ENCODE measurements at places on chromosomes 2 and 18.

DNA sequence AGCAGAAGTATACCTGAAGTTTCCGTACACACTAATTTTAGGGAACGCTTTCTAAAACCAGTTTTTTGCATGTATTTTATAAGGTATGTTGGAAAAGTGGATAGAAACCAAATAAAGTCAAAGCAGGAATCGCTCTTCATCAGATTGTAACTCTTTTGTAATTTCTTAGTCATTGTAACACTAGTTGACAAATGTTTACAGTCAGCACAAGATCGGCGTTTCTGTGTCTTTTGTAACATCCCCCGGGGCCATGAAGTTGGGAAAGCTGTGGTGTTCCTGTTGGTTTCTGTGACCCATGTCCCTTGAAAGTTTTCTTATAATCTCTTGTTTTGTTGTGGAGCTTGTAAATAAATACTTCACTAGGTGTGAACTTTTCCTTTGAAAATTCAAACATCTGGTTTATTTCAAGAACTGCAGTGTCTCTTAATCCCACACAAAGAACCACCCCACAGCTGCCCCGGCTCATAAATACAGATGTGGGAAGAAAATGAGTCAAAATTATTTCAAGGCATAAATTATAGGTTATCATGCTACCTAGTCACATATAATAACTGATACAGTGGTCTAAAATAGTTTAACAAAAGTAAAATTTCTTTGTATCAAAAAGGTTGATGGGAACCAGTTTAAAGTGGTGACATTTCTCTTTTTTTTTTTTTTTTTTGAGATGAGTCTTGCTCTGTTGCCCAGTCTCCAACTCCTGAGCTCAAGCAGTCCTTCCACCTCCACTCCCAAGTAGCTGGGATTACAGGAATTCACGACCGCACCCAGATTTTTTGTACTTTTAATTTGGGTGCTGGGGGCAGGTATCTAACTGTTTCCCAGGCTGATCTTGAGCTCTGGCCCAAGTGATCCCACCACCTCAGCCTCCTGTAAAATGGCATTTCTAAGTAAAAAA lies 751 bp upstream of the NMI start:
- peaks cover 18% of the 10 kb centered on the region for H3K36me3 ChIP-seq
- H3K4me1 ChIP-seq: peaks cover 33% of the 10 kb centered on the region
- H3K4me3 ChIP-seq: peak overlapping the region; percentile 87
- DNase-seq: no peak
- H3K27ac ChIP-seq: peak overlapping the region; percentile 95

DNA sequence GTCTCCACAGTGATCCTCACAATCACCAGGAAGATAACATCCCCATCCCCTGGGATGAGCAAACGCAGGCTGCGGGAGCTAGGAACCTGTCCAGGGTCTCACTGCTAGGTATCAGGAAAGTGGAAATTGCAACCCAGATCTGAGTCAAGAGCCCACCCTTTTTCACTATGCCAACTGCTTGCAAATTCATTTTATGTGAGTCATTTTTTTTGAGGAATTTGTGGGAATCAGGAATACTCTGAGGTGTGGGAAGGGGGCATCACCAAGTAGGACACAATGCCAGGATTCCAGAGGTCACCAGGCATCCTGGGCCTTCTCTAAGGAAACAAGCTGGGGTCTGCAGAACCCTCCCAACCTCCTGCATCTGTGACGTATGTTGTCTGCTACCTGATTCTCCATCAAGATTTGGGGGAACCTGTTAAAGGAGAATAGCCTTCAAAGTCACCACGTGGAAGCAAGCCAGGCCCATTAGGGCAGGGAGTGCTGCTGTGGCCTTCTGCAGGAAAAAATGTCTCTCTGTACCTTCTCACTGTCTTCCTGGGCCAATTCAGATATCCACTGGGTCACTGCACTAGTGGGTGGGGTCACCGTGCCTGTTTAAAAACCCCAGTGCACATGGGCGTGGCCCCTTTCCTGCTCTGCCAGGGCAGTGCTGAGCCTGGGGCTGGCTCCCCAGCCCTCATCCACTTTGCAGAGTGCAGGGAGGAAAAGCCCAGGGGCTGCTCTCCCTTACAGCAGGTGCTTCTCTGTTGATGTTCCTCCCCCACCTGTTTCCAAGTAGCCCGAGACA lies 50.2 kb downstream of the MCFD2 start:
- peaks cover 73% of the 10 kb centered on the region for H3K27me3 ChIP-seq
- H3K36me3 ChIP-seq: peaks cover 3% of the 10 kb centered on the region
- peaks cover 13% of the 10 kb centered on the region for H3K4me1 ChIP-seq
- H3K4me3 ChIP-seq: no peak overlapping the region
- H3K27ac ChIP-seq: no peak overlapping the region
- no peak for DNase-seq

DNA sequence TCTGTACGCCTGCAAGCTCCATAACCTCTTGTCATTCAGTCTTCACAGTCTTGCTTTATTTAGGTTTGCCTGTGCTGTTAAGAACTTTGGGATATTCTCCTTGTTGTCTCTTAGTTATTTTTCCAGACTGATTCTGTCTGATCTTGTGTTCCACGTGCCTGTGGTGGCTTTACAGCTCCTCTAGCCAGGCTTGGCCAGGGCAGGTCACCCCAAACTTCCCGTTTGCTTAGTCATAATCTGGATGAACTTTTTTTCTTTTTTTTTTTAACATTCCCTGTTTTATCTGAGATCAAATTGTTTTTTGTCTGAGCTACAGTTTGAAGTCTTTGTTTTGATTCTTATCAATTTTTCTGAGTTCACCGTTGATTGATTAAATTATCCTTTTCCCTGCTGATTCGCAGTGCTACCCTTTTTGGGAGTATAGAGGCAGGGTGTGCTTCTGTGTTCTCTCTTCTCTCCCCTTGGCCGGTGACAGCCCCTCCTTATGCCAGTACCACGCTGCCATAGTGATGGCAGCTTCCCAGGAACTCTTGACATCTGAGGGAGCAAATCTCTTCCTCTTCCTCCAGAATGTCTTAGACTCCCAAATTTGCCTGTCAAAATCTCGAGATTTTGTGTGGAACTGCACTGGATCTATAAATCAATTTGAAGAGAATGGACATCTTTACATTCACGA lies 2.5 kb downstream of the SP100 start:
- peak overlapping the region; percentile 91 for H3K27ac ChIP-seq
- H3K27me3 ChIP-seq: no peaks in the 10 kb centered on the region
- peaks cover 35% of the 10 kb centered on the region for H3K36me3 ChIP-seq
- H3K4me3 ChIP-seq: peak overlapping the region; percentile 80
- DNase-seq: no peak

DNA sequence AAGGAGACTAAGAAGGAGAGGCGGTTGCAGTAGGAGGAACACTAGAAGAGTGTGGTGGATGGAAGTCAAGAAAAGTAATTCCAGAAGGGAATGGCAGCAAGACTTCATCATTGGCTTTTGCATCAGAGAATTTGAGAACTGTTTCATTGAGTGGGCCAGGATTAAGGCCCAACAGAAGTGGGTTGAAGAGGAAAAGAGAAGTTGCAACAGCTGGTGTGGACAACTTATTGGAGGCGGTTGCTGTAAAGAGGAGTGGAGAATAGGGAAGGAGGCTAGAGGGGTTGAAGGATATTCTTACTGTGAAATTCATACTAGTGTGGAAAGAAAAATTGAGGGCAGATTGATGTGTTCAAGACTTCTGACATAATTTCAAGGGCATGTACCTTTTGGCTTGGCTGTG lies 168.7 kb upstream of the FN1 start:
- no peaks in the 10 kb centered on the region for H3K36me3 ChIP-seq
- no peak overlapping the region for H3K27ac ChIP-seq
- H3K27me3 ChIP-seq: peaks cover 31% of the 10 kb centered on the region

DNA sequence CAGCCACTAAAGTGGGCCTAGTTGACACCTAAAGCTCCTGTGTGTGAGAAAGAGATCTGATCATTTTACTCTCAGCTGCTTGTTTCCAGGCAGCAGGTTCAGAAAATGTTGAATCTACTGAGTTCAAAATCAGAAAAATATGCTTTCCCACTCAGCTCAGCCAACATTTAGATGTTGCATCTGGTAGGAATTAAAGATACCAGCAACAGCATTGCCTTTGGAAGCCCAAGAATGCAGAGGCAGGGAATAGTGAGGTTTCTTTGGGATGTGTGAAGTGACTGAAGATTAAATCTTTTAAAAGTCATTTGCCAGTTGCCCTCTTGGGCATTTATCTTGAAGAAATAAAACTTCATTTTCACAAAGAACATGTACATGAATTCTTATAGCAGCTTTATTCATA lies 33.9 kb upstream of the DOCK10 start:
- no peak overlapping the region for H3K27ac ChIP-seq
- DNase-seq: no peak
- H3K27me3 ChIP-seq: peaks cover 7% of the 10 kb centered on the region
- H3K36me3 ChIP-seq: no peaks in the 10 kb centered on the region
- H3K4me1 ChIP-seq: peaks cover 5% of the 10 kb centered on the region

- peaks cover 36% of the 10 kb centered on the region for H3K27me3 ChIP-seq
- no peak overlapping the region for H3K4me3 ChIP-seq
- DNase-seq: no peak
- H3K4me1 ChIP-seq: no peaks in the 10 kb centered on the region
These were observed 58.8 kb downstream of the NEDD4L start for GRCh38 chr18:58102875-58103274.

GRCh38 chr18:79223431-79223830 lies 154.2 kb downstream of the ATP9B start:
- no peaks in the 10 kb centered on the region for H3K27me3 ChIP-seq
- peaks cover 13% of the 10 kb centered on the region for H3K4me1 ChIP-seq
- no peak overlapping the region for H3K27ac ChIP-seq
- DNase-seq: no peak
- H3K4me3 ChIP-seq: no peak overlapping the region

Data from central memory CD8-positive, alpha-beta T cell (primary cell).